Pancreas (tissue), 10 donors: ENCODE measurements at places on chromosomes 1 and 21. TPM values are rescaled to one million over a fixed set of nuclear protein-coding genes. Genes with fewer than 3 reads are reported as not detected.

- no peaks in the 10 kb centered on the region for H3K36me3 ChIP-seq
- DNase-seq, result peak; percentile 64
- peak overlapping the region; percentile 99 for H3K27ac ChIP-seq
- H3K27me3 ChIP-seq, result no peaks in the 10 kb centered on the region
Observed at GRCh38 chr1:234531151-234531635, 52.2 kb upstream of the TARBP1 start.

DNA sequence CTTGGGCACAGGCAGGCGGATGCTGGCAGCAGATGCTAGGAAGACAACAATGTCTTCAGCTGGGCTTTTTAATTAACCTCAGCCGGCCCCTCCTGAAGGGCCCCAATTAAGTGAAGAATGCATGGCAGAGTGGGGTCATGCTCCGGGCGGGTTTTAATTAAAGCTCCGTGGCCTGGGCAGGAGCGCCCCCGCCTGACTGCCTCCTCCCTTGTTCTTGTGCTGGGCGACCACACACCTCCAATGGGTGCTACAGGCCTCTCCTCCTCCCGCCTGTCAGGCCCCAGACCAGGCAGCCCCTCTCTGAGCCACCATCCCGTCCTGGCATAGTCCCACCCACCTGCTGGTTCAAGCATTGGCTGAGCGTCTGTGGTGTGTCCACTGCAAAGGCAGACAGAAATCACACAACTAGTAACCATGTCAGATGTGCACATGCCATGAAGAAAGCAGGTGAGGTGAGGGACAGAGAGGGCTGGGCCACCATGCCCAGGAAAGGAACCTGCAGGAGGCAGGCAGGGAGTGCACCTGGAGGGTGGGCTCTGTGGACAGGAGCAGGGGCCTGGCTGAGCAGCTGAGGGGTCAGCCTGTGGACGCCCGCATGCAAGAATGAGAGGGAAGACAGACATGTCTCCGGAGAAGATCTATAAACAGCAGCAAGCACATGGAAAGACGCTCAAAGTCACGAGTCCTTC, 8.5 kb upstream of the ARF1 start:
- no peak overlapping the region for H3K27ac ChIP-seq
- no peak overlapping the region for H3K4me3 ChIP-seq
- DNase-seq, result no peak
- H3K4me1 ChIP-seq, result no peaks in the 10 kb centered on the region

DNA sequence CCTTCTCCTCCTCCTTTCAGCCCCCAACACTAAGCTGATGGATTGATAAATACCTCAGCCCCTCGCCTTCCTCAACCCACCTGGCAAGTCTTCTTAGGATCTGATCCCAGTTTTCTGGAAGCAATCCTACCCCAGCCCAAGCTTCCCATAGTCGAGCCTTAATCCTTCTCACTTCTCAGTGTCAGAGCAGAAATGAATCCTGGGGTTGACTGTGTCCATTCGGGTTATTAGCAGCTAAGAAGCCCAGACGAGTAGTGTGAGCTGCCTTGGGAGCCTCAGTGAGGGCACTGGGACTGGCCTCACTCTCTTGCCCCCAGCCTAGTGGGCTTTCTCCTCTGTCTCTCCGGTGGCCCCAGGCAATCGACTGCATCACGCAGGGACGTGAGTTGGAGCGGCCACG, 12.4 kb upstream of the PEAR1 start:
- no peak overlapping the region for H3K27ac ChIP-seq
- no peaks in the 10 kb centered on the region for H3K4me1 ChIP-seq
- H3K36me3 ChIP-seq, result no peaks in the 10 kb centered on the region
- DNase-seq, result no peak
- no peaks in the 10 kb centered on the region for H3K27me3 ChIP-seq
- H3K4me3 ChIP-seq, result no peak overlapping the region

GRCh38 chr1:71738256-71738655, 544.1 kb downstream of the NEGR1 start:
- no peaks in the 10 kb centered on the region for H3K27me3 ChIP-seq
- no peak for DNase-seq
- H3K4me1 ChIP-seq, result no peaks in the 10 kb centered on the region
- no peak overlapping the region for H3K27ac ChIP-seq
- H3K36me3 ChIP-seq, result no peaks in the 10 kb centered on the region

GRCh38 chr1:117286145-117286544, 75.4 kb upstream of the VTCN1 start:
- no peaks in the 10 kb centered on the region for H3K27me3 ChIP-seq
- H3K4me1 ChIP-seq, result no peaks in the 10 kb centered on the region
- H3K4me3 ChIP-seq, result no peak overlapping the region
- no peak overlapping the region for H3K27ac ChIP-seq

DNA sequence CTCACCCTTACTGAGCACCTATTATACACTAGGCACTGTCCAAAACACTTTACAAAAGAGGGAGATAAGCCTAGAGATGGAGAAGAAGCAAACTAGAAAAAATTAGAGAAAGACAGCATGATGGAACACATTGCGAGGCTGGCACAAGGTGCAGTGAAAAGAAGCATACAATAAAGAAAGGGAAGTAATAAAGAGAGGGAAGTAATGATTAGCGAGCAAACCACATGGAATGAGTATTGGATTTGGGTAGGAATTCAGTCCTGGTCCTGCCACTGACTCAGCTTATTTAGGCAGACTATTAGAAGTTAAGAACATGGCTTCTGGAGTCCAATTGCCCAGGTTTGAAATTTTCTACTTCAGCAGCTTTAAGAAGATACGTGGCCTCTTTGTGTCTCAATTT, 32.6 kb upstream of the FNBP1L start:
- no peak overlapping the region for H3K27ac ChIP-seq
- no peaks in the 10 kb centered on the region for H3K36me3 ChIP-seq
- H3K27me3 ChIP-seq, result no peaks in the 10 kb centered on the region

- no peak overlapping the region for H3K4me3 ChIP-seq
- no peaks in the 10 kb centered on the region for H3K36me3 ChIP-seq
- H3K27ac ChIP-seq, result no peak overlapping the region
- H3K4me1 ChIP-seq, result no peaks in the 10 kb centered on the region
- DNase-seq, result no peak
Observed at GRCh38 chr1:62142496-62142895, 52.2 kb upstream of the L1TD1 start.

DNA sequence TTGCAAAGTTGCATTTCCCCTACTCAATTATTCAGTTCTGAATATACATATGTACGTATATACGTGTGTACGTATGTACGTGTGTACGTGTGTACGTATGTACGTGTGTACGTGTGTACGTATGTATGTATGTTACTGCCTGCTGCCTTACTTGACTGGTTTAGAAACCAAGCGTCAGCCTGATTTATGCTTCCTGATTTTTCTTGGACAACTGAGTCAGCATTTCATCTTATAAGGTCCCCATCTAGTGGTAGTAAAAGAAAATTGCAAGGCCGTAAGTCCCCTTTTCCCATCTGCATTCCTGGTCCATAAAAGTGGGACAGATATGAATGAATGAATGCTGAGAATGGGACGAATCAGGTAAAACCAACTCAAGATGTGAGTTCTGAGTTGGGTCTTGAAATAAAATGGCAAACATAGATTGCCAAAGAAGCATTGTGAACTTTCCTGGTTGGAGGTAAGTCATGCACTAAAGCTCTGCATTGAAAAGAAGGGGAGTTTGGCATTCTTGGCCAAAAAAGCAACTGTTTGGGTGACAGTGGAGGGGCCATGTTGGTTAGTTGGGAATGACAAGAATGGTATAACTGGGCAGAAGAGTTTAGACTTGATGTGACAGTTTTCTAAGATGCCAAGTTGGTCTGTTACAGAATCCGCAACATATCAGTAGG, 76.4 kb upstream of the DNAH14 start:
- H3K27me3 ChIP-seq, result no peaks in the 10 kb centered on the region
- no peak overlapping the region for H3K4me3 ChIP-seq
- peaks cover 10% of the 10 kb centered on the region for H3K4me1 ChIP-seq

DNA sequence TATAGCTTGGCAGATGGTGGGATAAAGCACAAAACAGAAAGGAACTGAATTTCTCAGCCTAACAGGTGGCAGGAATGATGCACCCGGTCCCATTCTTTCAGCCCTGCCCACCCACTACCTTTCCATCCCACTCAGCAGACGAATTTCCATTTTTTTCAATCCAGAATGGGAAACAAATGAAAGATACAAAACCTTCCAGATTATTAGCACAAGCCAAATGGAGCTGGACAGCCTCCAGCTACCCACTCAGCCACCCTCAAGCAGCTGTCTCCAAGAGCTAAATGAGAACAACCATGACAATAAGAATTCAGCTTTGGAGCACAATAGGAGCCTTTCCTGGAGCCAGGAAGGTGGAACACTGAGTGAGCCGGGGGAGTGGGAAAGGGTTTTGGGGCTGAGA, 96.3 kb upstream of the ST6GALNAC5 start:
- H3K4me1 ChIP-seq, result no peaks in the 10 kb centered on the region
- no peaks in the 10 kb centered on the region for H3K27me3 ChIP-seq
- DNase-seq, result no peak
- H3K36me3 ChIP-seq, result no peaks in the 10 kb centered on the region

- H3K4me1 ChIP-seq, result peaks cover 14% of the 10 kb centered on the region
- peak overlapping the region; percentile 87 for H3K27ac ChIP-seq
- H3K36me3 ChIP-seq, result no peaks in the 10 kb centered on the region
- H3K4me3 ChIP-seq, result peak overlapping the region; percentile 93
- DNase-seq, result peak; percentile 67
Observed at GRCh38 chr1:13749543-13750341, 49.8 kb downstream of the PRDM2 start.

- H3K4me3 ChIP-seq, result no peak overlapping the region
- no peaks in the 10 kb centered on the region for H3K36me3 ChIP-seq
- peaks cover 16% of the 10 kb centered on the region for H3K4me1 ChIP-seq
- no peak overlapping the region for H3K27ac ChIP-seq
- no peaks in the 10 kb centered on the region for H3K27me3 ChIP-seq
Observed at GRCh38 chr1:16087733-16088132, 14.3 kb upstream of the FAM131C start.

GRCh38 chr1:31510304-31510703, 66.0 kb upstream of the TINAGL1 start:
- H3K27ac ChIP-seq, result no peak overlapping the region
- H3K36me3 ChIP-seq, result no peaks in the 10 kb centered on the region
- H3K4me1 ChIP-seq, result no peaks in the 10 kb centered on the region
- no peak overlapping the region for H3K4me3 ChIP-seq
- no peak for DNase-seq
- H3K27me3 ChIP-seq, result no peaks in the 10 kb centered on the region

- no peaks in the 10 kb centered on the region for H3K36me3 ChIP-seq
- H3K27me3 ChIP-seq, result no peaks in the 10 kb centered on the region
- peaks cover 11% of the 10 kb centered on the region for H3K4me1 ChIP-seq
- H3K4me3 ChIP-seq, result no peak overlapping the region
Observed at GRCh38 chr1:207047505-207047904, 3.5 kb downstream of the YOD1 start.

GRCh38 chr21:41283211-41283818, 33.3 kb upstream of the FAM3B start:
- DNase-seq, result peak; percentile 65
- peaks cover 5% of the 10 kb centered on the region for H3K4me1 ChIP-seq
- H3K27ac ChIP-seq, result no peak overlapping the region
- no peaks in the 10 kb centered on the region for H3K36me3 ChIP-seq
- no peaks in the 10 kb centered on the region for H3K27me3 ChIP-seq

The ITGB2 gene
- 21.5 TPM for total RNA-seq

The DEPDC1 gene
- total RNA-seq, result 0.04 TPM

The TEKT2 gene
- 1.7 TPM for total RNA-seq

The CR1L gene
- not detected for total RNA-seq

The SIK1 gene
- 3.3 TPM for total RNA-seq
